ENCODE measurements at places on chromosomes 6 and 20.

DNA sequence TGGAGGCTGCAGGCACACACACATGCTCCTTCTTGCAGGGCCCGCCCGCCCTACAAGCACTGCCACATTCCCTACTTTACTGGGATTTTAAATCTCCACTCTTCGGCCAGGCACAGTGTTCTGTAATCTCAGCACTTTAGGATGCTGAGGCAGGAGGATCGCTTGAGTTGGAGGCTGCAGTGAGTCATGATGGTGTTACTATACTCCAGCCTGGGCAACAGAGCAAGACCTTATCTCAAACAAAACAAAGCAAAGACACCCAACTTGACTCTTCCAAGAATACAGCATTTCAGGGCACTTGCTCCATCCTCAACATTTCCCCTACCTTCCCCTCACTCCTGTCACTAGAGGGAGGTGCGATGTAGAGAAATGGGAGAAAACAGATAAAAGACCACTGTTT is 194.0 kb downstream of the MYLK4 start:
- no peak for DNase-seq

DNA sequence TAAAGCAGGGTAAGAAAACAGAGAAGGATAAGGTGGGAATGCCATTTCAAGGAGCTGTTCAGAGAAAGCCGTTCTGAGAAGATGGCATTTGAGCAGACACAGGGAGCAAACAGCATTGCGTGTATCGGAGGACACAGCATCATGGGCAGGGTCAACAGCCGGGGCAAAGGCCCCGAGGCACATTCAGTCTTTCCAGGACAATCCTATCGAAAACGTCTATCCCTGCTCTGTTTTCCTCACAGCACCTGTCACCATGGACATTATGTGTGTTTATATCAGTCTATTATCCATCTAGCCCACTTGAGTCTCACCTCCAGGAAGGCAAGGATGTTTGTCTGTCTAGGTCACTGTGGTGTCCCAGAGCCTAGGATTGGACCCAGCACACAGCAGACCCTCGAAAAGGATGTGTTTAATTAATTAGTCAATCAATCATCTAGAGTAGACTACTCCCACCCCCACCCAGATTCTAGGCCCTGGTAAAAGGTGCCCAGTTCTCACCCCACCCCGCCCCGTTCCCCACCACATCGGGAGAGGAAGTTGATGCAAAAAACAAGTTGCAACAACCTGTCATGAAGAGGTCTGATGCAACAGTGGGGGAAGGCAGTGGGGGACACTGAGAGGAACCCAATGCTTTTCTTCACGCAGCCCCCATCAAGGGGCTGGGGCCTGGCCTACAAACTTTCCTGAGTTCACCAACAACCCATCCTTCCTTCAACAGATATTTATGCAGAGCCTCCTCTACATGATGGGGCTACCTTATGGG is 66.6 kb downstream of the PREX1 start:
- no peak for DNase-seq

DNA sequence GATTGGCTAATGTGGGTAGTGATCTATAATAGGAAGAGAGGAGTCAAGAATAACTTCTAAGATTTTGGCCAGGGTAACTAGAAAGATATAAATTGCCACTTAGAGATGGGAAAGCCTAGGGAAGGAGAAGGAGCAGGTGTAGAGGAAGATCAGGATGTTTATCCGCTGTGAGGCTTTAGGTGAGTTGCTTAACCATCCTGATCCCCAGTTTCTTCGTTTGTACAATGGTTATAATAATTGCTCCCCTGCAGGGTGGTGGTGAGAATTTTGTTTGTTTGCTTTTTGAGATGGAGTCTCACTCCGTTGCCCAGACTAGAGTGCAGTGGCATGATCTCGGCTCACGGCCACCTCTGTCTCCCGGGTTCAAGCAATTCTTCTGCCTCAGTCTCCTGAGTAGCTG is 2.4 kb upstream of the MYMX start:
- no peak for DNase-seq

- no peak for DNase-seq
Measured at GRCh38 chr6:46105568-46105967, 24.2 kb upstream of the ENPP4 start.

- no peak for DNase-seq
Measured at GRCh38 chr20:25218109-25218486, 22.6 kb downstream of the ENTPD6 start.

GRCh38 chr20:62768551-62769287 is 27.6 kb upstream of the MRGBP start:
- DNase-seq, result no peak

Data from amygdala (tissue), 56 donors.